ENCODE measurements at places on chromosomes 7 and 10.

DNA sequence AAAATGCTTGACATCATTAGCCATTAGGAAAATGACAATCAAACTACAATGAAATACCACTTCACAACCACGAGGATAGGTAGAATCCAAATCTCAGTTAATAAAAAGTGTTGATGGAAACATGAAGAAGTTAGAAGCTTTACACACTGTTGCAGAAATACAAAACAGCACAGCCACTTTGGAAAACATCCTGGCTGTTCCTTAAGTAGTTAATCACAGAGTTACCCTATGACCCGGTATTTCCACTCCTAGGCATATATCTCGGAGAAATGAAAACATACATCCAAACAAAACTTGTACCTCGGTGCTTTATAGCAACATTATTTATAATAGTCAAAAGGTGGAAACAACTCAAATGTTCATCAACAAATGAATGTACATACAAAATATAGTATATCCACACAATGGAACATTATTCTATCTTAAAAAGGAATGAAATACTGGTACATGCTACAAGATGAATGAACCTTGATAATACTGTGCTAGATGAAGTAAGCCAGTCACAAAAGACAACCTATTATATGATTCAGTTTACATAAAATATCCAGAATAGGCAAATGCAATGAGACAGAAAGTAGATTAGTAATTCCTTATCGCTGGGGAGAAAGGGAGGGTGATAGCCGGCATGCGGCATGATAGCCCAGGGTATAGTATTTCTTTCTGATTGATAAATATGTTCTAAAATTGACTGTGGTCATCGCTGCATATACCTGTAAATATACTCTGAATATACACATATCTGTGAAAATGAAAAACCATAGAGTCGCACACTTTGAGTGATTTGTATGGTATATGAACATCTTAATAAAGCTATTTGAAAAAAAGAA, 1.9 kb downstream of the VWDE start:
- DNase-seq, result no peak

- no peak for DNase-seq
Observed at GRCh38 chr10:119653916-119654315, 2.7 kb downstream of the BAG3 start.

DNA sequence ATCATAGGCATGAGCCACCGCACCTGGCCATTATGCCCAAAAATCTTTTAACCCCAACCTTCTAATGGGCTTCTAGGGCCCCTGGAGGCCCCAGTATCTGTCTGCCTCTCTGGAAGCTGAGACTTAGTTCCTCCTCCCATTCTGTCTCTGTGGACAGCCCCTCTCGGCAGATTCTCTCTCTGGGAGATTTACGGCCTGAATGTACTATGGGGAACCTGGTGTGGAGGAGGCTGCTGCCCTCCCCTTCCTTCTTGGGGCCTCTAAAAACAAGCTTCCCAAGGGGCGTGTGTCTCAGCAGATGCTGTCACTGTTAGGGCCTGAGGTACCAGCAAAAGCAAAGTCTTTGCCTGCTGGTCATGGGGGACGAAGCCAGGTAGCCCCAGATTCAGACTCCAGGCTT, 35.8 kb upstream of the PRKAR1B start:
- DNase-seq, result no peak

- DNase-seq, result no peak
Observed at GRCh38 chr10:598415-599170, 90.9 kb downstream of the DIP2C start.

DNA sequence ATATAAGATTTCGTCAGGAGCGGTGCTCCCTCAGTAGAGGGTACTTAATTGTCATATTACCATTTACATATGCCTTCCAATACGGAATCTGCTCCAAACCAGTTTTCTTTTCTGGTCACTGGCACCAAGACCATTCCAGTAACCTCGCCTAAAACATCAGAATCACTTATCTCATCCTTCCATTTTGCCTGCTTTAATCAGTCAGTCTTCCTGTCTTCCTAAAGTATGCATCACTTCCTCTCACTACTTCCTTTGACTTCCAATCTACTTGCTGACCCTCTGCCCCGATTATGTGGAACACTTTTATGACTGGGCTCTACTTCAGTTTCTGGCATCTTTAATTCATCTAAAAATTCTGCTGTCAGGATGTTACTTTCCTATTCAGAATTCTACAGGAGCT, 33.5 kb downstream of the CUL2 start:
- no peak for DNase-seq

DNA sequence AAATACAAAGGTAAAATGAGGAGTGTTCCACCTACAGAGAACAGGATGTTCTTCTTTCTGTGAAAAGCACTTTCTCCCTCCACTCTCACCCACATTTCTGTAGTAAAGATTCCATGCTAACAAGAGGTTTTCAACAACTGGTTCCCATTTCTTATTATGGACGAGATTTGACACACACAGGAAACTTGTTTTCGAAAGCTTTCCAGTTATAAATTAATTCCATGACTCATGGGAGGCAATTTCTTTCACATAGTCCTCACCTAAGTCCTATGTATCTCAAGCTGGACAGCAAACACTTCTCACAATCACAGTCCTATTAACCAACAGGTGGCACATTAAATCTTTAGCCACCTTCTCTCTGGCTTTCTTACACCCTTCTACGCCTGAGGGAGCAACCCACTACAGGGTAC, 24.5 kb downstream of the RAPGEF5 start:
- no peak for DNase-seq

Measured in left cardiac atrium (tissue), 4 donors.